A172 (cell line): ENCODE measurements at places on chromosomes 11 and 22. TPM values are rescaled to one million over a fixed set of nuclear protein-coding genes. Genes with fewer than 3 reads are reported as not detected.

VPREB3 gene
- not detected in 2 replicates for total RNA-seq

ROBO4 gene
- 11.7 and 15.9 TPM in 2 replicates for total RNA-seq

POU2AF2 gene
- not detected in 2 replicates for total RNA-seq

PDGFB gene
- 9.8 and 13.4 TPM in 2 replicates for total RNA-seq

DNA sequence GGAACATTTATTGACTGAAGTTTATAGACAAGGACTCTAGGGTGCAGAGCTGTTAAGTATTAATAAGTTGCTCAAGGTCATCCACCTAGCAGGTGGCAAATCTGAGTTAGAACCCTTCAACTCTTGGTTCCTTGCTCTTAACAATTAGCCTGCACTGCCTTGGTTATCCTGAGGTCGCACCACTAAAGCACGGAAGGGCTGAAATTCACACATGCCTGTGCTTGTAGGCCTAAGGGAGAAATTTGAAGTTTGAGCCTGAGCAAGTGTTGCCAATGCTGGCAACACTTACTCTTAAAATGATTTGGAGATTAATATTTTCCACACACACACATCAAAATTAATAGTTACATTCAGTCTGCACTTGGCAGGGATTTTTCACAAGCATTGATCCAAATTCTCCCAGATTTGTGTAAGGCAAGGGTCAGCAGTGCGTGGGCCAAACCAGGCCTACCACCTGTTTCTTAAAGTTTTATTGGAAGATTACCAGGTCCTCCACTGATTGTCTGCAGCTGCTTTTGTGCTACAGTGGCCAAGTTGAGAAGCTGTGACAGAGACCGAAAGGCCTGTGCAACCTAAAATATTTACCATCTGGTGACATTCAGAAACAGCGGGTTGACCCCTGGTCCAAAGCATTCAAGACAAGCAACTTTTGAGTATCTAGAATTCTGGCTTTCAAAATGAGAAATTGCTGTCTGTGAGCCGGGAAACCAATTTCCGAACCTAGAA is 16.3 kb downstream of the APOL5 start:
- DNase-seq = no peak

DNA sequence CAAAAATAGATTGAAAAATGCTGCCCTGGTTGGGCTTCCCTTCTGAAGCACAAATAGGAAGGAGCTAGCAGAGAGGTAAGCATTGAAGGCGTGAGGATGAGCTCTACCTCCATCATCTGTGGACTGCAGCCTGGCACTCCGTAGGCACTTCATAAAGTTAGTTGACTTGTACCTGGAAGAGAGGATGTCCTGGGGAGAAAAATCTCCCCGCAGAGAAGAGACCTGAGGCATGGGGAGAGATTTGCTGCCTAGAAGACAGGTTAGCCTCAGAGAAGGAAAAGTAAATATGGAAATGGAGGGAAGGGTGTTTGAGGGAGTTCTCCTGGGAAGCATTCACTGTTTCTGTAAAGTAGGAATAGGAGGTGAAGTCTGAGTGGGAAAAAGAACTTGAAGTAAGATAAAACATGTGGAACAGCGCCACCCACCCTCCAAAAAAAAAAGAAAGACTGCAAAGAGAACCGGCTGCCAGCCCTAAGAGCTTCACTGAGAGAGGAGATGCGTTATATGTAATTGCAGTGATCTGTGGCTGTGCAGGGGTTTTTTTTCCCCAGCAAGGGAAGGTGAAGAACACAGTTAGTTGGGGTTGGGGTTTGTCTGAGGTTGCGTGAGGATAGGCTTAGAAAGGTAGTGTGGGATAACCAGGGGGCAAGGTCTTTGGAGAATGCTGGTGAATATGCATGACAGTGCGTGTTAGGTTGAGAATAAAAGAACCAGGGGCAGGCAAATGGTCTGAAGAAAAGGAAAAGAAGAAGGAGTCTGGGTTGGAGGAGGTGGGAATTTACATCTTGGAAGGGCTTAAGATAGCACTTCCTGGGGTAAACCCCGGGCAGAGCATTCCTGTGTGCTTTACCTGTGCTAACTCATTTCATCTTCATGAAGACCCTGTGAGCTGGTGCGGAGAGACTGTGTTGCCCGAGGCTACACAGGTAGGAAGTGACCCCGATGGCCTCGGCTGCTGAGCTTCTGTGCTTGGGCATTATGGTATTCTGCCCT is 16.0 kb downstream of the TNRC6B start:
- no peak for DNase-seq
